ENCODE measurements at places on chromosomes 4 and X.

DNA sequence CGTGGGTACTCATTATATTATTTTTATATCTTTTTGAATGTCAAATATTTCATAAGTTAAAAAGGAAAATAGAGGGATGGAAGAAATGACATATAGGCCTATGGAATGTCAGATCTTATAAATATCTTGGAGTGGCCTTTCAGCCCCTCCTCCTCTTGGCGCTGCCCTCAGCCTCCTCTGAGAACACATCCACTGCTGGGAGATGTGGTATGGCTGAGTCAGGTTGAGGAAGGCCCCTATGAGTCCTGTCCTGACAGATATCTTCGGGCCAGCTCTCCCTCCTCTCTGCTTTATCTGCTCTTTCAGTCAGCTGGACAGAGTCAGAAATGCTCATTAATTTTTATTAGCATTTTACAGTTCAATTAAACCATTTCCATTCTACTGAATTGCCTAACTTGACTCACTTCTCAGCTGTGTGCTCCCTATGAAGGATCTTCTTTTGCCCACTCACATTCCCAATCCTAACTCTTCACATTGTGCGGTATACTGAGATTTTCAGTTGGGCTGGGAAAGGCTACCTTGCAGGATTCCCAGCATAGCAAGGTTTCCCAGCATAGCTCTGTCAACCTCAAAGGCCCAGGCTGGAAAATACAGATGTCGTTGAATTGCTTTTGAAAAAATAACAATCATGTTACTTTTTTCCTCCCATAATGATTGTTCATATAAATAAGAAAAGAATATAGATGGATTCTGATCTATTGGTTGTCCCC lies 128.0 kb downstream of the ARHGEF9 start:
- DNase-seq, result peak; percentile 5

DNA sequence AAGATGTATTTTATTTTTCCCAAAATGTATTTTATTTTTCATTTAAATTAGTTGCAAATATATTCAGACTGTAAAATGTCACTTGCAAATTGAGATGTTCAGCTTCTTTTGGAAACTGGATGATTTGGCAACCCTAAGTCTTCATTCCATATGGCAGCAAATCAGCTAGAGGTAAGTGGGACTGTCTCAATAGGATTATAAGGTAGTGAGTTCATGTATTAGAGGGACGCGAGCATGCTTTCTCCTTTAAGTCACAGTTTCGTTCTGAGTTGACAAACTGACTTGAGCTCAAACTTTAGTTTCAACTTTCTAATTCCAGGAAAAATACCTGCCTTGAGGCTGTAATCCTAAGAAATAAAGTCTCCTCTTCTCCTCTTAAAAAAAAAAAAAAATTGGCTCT lies 44.2 kb upstream of the TMEM131L start:
- DNase-seq, result no peak

DNA sequence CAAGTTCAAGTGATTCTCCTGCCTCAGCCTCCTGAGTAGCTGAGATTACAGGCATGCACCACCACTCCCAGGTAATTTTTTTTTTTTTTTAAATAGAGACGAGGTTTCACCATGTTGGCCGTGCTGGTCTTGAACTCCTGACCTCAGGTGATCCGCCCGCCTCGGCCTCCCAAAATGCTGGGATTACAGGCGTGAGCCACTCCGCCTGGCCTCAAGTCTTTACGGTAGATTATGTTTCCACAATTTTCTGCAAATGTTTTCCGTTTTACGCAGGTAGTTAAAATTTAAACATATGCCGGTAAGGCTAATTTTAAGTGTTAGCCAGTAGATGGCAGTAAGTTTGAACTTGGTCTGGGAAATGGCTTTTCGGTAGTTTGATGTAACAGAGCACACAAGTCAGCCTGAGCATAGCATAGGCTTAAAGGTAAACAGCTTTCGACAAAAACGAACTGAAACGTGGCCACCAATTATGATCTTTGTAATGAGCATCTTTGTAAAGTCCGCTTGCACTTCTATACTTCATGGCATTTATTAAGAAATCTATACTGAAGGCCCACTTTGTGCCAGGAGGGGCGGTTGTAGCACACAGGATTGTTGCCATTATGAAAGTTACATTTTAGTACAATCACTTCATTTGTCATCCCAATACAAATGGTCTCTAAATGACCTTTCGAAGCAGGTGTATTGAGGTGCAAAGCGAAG lies 31.1 kb downstream of the CCKAR start:
- DNase-seq, result peak; percentile 58

DNA sequence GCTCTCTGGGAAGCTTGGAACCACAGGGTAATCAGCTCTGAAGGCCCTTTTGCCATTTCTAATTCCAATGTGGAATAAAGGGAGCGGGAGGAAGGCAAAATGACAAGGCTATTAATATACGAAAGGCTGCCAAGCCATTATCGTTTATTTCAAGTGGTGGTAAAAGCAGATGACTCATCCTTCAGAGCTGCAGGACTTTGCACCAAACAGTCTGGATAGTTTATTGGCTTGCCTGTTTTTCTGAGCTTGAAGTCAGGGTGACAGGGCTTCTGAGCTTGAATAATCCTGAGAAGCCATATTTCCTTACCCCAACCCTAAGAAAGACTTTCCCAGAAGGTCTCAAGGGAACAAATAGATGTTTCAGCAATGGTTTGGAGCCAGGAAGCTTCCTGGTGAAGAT lies 7.7 kb upstream of the GABRE start:
- DNase-seq, result peak; percentile 73

DNA sequence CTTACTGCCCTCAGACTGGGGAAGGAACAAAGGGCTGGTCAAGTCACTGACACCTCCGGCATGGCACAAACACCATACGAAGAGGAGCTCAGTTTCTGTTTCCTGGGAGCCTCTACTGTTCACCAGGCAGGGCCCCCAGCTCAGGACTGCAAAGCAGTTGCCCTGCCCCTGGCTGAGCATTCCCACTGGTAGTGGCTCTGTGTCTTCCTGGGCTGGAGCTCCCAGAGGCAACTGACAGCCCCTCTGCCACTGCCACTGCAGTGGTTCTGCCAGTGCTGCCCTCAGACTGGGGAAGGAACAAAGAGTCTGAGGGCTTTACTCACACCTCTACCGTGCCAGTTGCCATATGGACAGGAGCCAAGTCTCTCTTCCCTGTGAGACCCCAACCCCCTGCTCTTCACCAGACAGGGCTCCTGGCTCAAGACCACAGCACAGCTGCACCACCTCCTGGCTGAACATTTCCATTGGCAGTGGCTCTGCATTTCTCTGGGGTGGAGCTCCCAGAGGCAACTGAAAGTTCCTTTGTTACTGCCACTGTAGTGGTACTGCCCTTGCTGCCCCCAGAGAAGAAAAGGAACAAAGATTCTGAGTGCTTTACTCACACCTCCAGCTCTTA lies 67.9 kb downstream of the SMARCA5 start:
- no peak for DNase-seq

DNA sequence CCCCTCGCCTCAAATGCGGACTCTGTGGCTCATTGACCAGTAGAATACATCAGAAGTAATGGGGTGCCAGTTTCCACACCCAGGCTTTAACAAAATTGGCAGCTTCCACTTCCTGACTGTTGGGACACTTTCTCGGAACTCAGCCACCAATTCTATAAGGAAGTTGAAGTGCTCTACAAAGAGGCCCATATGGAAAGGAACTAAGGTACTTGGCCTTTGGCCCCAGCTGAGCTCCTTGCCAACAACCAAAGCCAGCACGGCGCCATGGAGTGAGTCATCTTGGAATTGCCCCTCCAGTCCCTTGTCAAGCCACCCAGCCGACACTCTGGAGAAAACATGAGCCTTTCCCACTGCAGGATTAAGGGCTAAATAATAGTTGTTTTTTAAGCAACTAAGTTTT lies 262.2 kb upstream of the INTU start:
- DNase-seq, result no peak

DNA sequence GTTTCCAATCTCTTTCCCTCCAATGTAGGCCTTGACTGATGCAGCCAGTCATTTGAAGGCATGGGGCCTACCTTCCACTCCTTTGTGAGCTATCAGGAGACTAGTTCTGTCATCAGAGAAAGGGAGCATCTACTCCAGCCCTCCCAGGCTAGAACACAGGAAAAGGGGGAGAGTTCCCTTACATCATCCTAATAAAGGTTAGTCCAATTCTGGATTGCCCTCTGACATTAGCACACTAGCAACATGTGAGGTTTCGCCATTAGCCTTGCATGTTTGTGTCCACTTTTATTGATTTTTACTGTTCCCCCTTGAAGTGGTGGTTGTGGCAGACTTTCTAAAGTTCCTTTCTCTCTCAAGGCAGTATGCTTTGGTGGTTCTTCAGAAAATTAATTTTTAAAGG lies 67.3 kb downstream of the ZFX start:
- DNase-seq, result no peak

GRCh38 chrX:78822157-78822690 lies 74.7 kb downstream of the LPAR4 start:
- no peak for DNase-seq

GRCh38 chrX:41468647-41469323 lies 21.6 kb downstream of the NYX start:
- DNase-seq, result no peak

GRCh38 chr4:86054286-86055032 lies 305.4 kb downstream of the MAPK10 start:
- no peak for DNase-seq

GRCh38 chrX:45322382-45322781 lies 121.7 kb upstream of the DIPK2B start:
- DNase-seq, result peak; percentile 71

- no peak for DNase-seq
Observed at GRCh38 chr4:40856840-40857362, 107.1 kb downstream of the NSUN7 start.

- no peak for DNase-seq
Observed at GRCh38 chr4:145818011-145818410, 120.6 kb downstream of the ZNF827 start.

- DNase-seq, result peak; percentile 5
Observed at GRCh38 chrX:41273638-41274037, 60.3 kb upstream of the DDX3X start.

DNA sequence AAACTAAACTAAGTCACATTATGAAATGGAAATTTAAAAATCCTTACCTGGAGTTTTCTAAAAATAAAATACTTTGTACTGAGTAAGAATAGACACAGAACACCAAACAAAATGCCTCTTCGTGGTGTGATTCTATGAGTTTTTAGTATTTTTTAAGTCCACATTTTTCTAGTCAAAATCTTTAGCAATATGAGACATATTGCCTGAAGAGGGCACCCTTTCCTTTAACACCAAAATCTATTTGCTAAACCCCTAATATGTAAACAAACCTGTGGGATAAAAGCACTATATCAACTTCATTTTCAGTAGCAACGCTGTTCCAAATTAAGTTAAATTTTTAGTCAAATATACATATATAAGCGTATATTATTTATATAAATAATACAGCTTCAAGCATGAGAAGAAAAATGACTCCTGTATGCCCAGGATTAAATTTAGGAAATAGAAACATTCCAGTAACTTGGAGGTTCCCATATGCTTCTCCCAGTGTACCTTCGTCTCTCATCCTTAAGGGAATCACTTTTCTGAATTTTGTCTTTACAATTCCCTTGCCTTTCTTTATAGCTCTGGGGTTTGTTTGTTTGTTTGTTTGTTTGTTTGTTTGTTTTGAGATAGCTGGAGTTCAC lies 23.0 kb upstream of the PGM2 start:
- DNase-seq, result peak; percentile 44

- no peak for DNase-seq
Observed at GRCh38 chr4:171235521-171235920, 577.7 kb upstream of the GALNTL6 start.

DNA sequence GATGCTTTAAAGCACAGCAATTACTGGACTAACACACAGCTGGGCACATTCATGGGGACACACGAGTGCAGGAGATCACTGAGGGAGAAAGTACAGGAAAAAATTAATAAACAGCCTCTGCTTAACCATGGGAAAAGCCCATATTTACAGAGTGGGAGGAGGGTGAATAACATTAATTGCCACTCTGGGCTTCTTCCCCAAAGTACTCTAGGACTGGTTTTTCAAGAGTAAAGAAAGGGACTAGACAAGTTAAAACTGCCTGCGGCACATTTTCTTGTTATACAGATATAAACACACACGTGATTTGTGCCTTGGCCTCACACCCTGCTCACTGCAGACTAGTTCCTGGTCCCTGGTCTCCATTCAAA lies 179.7 kb upstream of the TET2 start:
- no peak for DNase-seq

- no peak for DNase-seq
Observed at GRCh38 chr4:55359397-55359916, 13.4 kb downstream of the SRD5A3 start.

GRCh38 chr4:53459548-53459947 lies 82.1 kb downstream of the FIP1L1 start:
- DNase-seq, result no peak

DNA sequence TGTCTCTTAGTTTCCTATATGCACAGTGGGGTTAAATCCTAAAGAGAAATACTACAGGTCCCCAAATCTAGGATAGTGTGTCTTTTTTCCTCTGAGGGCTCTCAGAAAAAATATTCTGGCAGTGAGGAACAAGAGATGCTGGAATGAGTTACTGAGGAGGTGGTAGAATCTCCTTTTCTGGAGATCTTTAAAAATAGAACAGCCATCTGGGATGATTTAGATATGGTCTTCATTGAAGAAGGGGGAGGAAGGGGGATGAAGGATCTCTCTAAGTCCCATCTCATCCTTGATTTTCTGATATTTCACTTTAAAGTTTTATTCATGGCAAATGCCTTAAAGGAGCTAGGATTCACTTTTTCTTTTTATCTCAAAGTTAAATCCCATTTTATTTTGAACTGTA lies 235.0 kb downstream of the MAML3 start:
- peak; percentile 31 for DNase-seq

- DNase-seq, result no peak
Observed at GRCh38 chrX:137424679-137425078, 141.2 kb upstream of the ZIC3 start.

DNA sequence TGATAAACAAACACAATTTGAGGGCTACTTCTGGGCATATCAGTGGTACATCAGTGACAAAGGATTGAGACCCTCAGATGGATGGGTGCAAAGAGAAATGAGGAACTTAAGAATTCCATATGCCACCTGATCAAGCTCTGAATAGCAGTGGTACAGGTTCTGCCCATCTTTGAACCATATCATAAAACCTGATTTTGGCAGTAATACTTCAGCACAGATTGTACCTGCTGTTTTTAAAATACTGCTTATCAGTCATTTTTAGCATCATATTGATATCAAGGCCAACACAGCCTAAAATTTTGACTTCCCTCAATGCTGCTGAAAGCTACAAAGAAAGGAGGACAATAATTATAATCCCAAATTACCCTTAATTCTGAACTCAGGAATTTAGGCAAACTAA lies 41.5 kb downstream of the ANK2 start:
- no peak for DNase-seq

DNA sequence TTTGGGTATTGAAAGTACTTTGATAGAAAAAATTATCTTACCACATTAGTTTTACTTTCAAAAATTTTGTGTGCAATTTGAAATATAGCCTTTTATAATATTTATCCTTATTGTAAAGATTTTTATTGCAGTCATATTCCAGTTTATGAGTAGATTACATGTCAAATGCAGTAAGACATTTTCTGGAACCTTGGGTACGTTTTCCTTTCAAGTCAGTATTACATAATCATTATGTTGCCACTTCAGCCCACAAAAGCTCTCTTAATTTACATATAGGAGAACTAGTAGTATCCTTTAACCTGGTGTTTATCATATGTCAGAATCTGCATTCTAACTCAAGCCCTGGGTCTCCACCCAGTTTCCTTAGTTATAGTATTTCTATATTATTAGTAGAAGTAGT lies 98.5 kb downstream of the CENPC start:
- DNase-seq, result no peak
